ENCODE measurements at places on chromosomes 7 and 10.

DNA sequence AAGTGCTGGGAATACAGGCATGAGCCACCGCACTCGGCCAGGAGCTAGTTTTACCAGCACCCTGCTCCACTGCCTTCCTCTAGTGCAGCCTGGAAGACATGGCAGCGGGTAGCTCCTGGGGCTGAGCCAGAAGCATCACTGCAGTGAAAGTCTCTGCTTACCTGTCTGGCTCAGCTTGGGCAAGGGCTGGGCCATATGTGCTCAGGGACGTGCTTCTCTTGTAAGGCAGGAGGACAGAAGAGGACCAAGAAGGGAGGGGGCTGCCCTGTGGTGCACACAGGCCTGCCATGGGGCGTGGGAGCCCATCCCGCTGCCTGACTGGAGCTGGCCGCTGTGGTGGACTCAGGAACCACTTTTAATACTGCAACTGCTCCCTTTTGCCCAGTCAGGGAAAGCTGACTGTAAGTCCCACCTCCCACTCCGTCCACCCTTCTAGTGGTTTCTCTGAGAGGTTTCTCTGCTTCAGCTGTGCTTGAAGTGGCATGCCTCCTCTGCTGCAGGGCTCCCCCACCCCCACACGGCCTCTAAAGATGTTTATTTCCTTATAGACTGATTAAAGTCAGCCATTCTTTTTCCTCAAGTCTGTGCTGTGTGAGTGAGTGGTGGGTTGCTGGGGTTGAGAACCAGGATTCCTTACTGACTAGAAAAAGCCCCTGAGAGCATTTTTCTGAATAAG lies 25.3 kb upstream of the C10orf95 start:
- no peak for DNase-seq

GRCh38 chr10:98433881-98434732 lies 12.6 kb downstream of the HPS1 start:
- no peak for DNase-seq

- no peak for DNase-seq
Observed at GRCh38 chr10:78474743-78475142, 441.1 kb downstream of the RPS24 start.

- no peak for DNase-seq
Observed at GRCh38 chr10:11876324-11876723, 53.2 kb downstream of the PROSER2 start.

GRCh38 chr10:64086083-64086767 lies 565.0 kb downstream of the REEP3 start:
- no peak for DNase-seq

DNA sequence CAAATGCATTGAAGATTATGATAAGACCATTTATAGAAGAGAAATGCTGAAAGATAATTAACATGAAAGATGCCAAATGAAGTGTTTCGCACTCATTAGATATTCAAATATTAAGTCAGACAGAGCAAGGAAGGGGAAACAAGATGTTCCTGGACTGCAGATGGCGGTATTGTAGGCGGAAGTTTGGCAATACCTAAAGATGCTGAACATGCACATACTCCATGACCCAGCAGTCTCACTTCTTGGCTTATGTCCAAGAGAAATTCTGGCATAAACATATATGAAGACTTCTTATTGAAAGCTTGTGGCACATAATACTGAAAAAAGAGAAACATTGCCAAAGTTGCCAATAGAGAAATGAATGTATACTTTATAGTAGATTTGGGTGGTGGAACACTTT lies 325.4 kb upstream of the SEMA3C start:
- no peak for DNase-seq

- no peak for DNase-seq
Observed at GRCh38 chr7:82105463-82105862, 335.6 kb upstream of the HGF start.
